ENCODE measurements at places on chromosomes 1 and 21. TPM values are rescaled to one million over a fixed set of nuclear protein-coding genes. Genes with fewer than 3 reads are reported as not detected.

The TRPM2 gene
- 0.21 TPM for total RNA-seq

The C1orf226 gene
- 34.3 TPM for total RNA-seq

The FGGY gene
- total RNA-seq = 2.6 TPM

The CCDC17 gene
- total RNA-seq = 2.0 TPM

The CFHR4 gene
- not detected for total RNA-seq

The SLC44A5 gene
- 1.2 TPM for total RNA-seq

The FAM151A gene
- total RNA-seq = not detected

The TYW3 gene
- 29.7 TPM for total RNA-seq

The FAM72A gene
- total RNA-seq = 20.6 TPM

The DMRTA2 gene
- total RNA-seq = 0.28 TPM

The CAPN9 gene
- not detected for total RNA-seq

The CCDC181 gene
- 6.7 TPM for total RNA-seq

The GUCA2B gene
- total RNA-seq = not detected

The SEMA4A gene
- total RNA-seq = 0.92 TPM

The WNT4 gene
- not detected for total RNA-seq

The TRIM67 gene
- total RNA-seq = 0.06 TPM

The CD48 gene
- total RNA-seq = not detected

The CD5L gene
- total RNA-seq = not detected

The HCRTR1 gene
- not detected for total RNA-seq

The LCE1C gene
- not detected for total RNA-seq

The SELL gene
- not detected for total RNA-seq

The C1orf167 gene
- not detected for total RNA-seq

The RGS7 gene
- total RNA-seq = not detected

The LEMD1 gene
- 1.5 TPM for total RNA-seq

The DNAJC28 gene
- 2.1 TPM for total RNA-seq

The PLCH2 gene
- 0.13 TPM for total RNA-seq

The CSMD2 gene
- 3.4 TPM for total RNA-seq

The SELENBP1 gene
- not detected for total RNA-seq

The GPR52 gene
- total RNA-seq = 0.90 TPM

The LCE2A gene
- total RNA-seq = not detected

The PAPPA2 gene
- not detected for total RNA-seq

The LDLRAD1 gene
- total RNA-seq = not detected

The PRMT6 gene
- total RNA-seq = 50.4 TPM

The SPRR5 gene
- not detected for total RNA-seq

The FLG2 gene
- not detected for total RNA-seq

The PLA2G2C gene
- total RNA-seq = not detected

The BEND5 gene
- 6.2 TPM for total RNA-seq

The IKBKE gene
- 2.3 TPM for total RNA-seq

The COL8A2 gene
- 0.24 TPM for total RNA-seq

The HHAT gene
- 2.7 TPM for total RNA-seq

The TNFRSF4 gene
- total RNA-seq = 0.80 TPM

The CD160 gene
- total RNA-seq = not detected

The ALX3 gene
- 0.81 TPM for total RNA-seq

The SCAF4 gene
- 57.0 TPM for total RNA-seq

The PPM1J gene
- total RNA-seq = 0.52 TPM

The ABCG1 gene
- total RNA-seq = 3.4 TPM

The RSPH1 gene
- total RNA-seq = 0.45 TPM

The AKR7A3 gene
- total RNA-seq = 2.6 TPM

The GABPA gene
- 23.9 TPM for total RNA-seq

The SH2D5 gene
- total RNA-seq = 1.1 TPM

The ANKRD65 gene
- total RNA-seq = not detected

The ANKRD34A gene
- total RNA-seq = 2.2 TPM

The CALML6 gene
- not detected for total RNA-seq

The TMEM81 gene
- total RNA-seq = 5.9 TPM

The LAMB3 gene
- 12.7 TPM for total RNA-seq

The FABP3 gene
- 0.66 TPM for total RNA-seq
